Stimulated activated CD4-positive, alpha-beta T cell treated with anti-CD3 and anti-CD28 coated beads, TNF-alpha, amount 100 ng/mL, for 4 hours (primary cell): ENCODE measurements at places on chromosomes 5 and 9.

DNA sequence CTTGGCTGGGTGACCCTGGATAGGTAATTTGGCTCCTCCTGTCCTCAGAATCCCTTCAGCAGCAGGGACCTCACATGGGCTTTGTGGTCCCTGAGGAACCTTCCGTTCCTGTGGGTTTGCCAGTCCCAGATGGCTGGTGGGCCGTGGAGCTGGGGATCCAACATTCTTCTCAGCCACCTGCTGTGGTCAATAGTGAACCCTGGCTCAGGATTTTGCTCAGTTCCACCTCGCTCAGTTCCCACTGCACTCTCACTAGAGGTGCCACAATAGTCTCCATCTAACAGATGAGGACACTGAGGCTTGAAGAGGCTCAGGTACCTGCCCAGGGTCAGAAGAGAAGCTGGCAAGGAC is 17.1 kb upstream of the SPOUT1 start:
- no peak for DNase-seq

- no peak for DNase-seq
Observed at GRCh38 chr9:25003686-25004085, 458.0 kb upstream of the IZUMO3 start.

- no peak for DNase-seq
Observed at GRCh38 chr5:96952974-96953730, 17.3 kb downstream of the LNPEP start.

- no peak for DNase-seq
Observed at GRCh38 chr9:125409637-125410521, 148.3 kb downstream of the GAPVD1 start.

- no peak for DNase-seq
Observed at GRCh38 chr5:81212211-81212751, 20.8 kb upstream of the CKMT2 start.

DNA sequence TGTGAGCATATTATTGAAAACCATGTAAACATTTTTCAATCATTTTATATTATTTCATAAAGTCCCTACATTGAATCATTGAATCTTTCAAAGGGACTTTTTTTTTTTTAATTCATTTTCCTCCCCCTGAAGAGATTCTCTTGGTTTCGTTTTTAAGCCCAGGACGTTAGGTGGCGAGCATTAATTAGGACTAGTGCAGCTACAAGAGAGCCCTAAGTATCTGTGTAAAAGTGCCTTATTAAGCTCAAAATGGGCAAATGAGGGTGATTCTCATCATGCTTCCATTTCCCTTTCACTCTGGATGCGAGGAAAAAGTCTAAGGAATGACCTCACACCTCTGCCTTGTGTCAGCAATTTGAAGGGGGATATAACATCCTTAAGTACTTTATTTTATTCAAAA is 517.9 kb upstream of the ITGA1 start:
- DNase-seq = no peak

- no peak for DNase-seq
Observed at GRCh38 chr9:86202338-86202882, 57.0 kb downstream of the C9orf153 start.

DNA sequence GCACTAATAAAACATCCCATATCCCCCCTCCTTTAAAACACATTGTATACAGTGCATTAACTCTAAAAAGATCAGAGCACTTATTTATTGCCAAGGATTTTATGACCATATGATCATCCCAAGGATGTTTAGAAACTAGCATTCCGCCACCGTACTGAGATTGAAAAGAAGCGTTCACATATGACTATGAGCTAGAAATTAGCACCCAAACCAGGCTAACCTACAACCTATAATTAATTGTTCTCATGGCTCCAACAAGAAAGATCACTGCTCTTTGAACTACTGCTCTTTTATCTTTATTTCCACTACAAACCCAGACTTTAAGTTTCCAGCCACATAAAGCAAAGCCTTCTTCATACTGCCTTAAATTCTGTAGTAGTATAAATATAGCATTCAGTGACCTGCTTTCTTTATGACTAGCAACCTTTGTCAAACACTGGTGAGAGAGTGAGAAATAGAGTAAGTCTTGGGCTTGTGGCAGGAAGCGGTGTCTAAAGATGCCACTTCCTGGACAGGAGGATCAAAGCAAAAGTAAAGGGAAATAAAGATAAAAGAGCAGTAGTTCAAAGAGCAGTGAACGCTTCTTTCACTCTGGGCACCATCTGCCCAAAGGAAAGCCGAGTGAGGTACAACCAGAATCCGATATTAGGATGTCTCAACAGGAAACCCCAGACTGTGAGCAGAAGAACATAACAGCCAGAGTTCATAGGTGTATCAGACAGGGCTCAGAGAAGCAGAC is 151.1 kb upstream of the ERCC6L2 start:
- DNase-seq = no peak
